ENCODE measurements at places on chromosomes 7 and 10. TPM values are rescaled to one million over a fixed set of nuclear protein-coding genes. Genes with fewer than 3 reads are reported as not detected.

MACC1 gene
- total RNA-seq: 0.38 TPM

ASB4 gene
- not detected for total RNA-seq

TMEM184A gene
- not detected for total RNA-seq

SYT15 gene
- 0.59 TPM for total RNA-seq

PRSS37 gene
- total RNA-seq: not detected
